ENCODE measurements at places on chromosomes 4 and X.

GRCh38 chr4:112448306-112449132 is 67.5 kb downstream of the NEUROG2 start:
- no peak for DNase-seq

DNA sequence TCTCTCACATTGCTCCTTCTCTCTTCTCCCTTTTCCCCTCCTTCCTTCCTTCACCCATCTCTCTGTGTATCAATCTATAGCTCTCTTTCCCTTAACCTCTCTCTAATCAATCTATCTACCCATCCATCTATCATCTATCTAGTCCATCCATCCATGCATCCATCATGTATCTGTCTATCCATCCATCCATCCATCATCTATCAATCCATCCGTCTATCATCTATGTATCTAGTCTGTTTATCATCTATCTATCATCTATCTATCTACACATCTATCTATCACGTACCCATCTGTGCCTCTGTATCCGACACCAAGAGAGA is 307.5 kb downstream of the DHRSX start:
- no peak for DNase-seq

GRCh38 chr4:73734530-73735001 is 5.8 kb upstream of the CXCL8 start:
- no peak for DNase-seq

DNA sequence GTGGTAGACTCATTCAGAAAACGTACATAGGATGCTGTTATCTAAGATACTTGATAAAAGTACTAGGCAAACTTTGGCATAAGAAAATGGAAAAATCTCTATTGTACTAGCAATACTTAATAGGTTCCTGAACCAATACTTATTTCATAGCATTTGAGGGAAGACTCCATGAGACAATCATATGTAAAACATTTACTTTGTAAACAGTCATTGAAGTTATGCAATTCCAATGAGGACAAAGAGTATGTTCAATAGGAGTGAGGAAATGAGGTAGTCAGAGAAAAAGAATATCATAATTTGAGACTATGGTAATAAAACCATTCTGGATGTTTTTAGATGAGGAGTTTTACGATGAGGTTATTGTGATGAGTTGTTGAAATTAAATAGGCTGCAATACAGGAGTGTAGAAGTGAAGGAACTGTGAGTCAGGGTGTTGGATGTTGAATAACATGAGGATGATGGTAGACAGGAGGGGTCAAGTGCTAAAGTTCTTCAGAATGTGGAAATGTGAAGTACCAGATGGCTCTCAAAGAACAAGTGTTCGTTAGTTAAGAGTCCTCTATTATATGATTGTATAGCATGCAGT is 397.9 kb downstream of the PPP3CA start:
- no peak for DNase-seq

- DNase-seq, result no peak
Observed at GRCh38 chrX:287670-288069, 6.5 kb downstream of the PLCXD1 start.
